ENCODE measurements at places on chromosomes 12 and 14. TPM values are rescaled to one million over a fixed set of nuclear protein-coding genes. Genes with fewer than 3 reads are reported as not detected.

DNA sequence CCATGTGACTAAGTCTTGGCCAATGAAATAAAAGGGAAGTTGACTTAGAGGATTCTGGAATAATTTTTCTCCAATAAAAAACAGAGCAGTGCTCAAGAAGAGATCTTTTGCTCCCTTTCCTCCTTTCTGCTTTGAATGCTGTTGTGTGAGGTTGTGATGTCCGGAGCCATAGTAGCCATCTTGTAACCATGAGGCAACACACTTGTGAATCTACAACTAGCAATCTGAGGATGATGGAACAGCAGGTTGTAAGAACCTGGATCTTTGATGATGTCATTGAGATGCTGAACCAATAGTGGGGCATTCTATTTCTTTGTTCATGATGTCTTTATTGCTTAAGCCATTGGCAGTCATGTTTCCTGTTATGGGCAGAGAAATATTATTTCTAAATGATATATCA is 230.0 kb upstream of the SRRM4 start:
- no peak for DNase-seq

- DNase-seq, result no peak
Measured at GRCh38 chr14:74584951-74585350, 27.1 kb downstream of the LTBP2 start.

SLC38A4 gene
- total RNA-seq, result 5.9 TPM

GRCh38 chr12:10042167-10042566 is 11.7 kb downstream of the CLEC9A start:
- no peak for DNase-seq

GRCh38 chr12:83676781-83677295 is 990.1 kb downstream of the TMTC2 start:
- DNase-seq, result no peak

- DNase-seq, result no peak
Measured at GRCh38 chr12:103181366-103182152, 224.1 kb downstream of the ASCL1 start.

- DNase-seq, result no peak
Measured at GRCh38 chr12:63944586-63945228, 100.2 kb downstream of the SRGAP1 start.

- DNase-seq, result no peak
Measured at GRCh38 chr14:63855281-63855680, 2.5 kb downstream of the SYNE2 start.

- DNase-seq, result peak; percentile 70
Measured at GRCh38 chr14:103808403-103809001, 38.9 kb downstream of the PPP1R13B start.

ETFBKMT gene
- 1.3 TPM for total RNA-seq

DNA sequence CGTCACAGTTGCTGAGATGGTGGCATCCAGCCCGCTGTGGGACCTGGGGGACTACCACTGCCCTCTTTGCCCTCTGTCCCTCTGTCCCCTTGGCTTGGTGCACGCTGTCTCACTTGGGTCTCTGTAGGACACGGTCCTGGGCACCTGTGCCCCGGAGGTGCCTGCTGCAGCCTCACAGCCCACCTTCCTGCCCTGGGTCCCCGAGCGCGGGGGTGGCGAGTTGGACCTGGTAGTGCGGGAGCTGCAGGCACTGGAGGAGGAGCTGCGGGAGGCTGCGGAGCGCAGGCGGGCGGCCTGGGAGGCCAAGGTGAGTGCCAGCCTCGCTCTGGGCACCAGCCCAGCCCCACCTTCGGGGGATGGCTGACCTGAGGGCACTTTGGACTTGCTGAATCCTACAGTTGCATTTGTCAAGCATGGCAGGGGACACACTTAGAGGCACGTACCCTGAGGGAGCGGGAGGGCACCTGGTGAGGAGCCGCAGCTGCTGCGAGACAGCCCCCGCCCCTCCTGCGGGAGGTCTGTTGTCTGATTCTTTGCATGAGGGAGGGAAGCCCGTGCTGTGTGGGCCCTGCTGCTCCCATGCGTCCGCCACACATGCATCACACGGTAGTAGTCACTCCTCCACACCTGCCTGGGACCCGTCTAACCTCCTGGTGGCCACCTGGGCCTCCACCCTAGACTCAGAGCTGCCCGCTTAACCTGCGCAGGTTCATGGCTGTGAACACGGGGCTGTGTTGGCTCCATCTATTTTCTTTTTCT is 6.8 kb downstream of the TEDC1 start:
- DNase-seq, result no peak

- DNase-seq, result no peak
Measured at GRCh38 chr14:103220982-103221641, 97.9 kb downstream of the TNFAIP2 start.

- no peak for DNase-seq
Measured at GRCh38 chr12:131138638-131139362, 185.1 kb downstream of the ADGRD1 start.
